NCI-H1105 treated with DMSO at 0.1 percent for 48 hours (cell line): ENCODE measurements at places on chromosomes 1 and 21.

GRCh38 chr1:75188892-75189291, 54.7 kb downstream of the LHX8 start:
- DNase-seq = no peak

- DNase-seq = peak; percentile 65
Measured at GRCh38 chr1:67532452-67533216, 102.4 kb upstream of the SERBP1 start.

DNA sequence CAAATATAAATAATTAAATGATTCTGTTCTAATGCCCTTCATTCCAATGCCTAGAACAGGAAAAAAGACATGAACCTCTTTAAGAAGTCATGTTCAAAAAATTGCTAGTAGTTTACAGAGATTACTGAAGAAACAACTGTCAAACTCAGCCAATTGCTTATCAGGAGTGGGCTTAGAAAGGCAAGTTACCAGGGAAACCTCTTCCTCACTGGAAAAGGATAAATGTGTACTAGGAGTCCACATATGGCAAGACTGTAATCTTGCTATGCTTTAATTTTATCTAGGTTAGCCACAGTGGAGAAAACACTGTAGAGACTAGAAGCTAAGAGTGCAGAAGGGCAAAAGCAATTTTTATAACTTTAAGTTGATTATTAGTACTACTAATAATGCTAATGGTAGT, 42.1 kb upstream of the DEPDC1 start:
- DNase-seq = no peak

DNA sequence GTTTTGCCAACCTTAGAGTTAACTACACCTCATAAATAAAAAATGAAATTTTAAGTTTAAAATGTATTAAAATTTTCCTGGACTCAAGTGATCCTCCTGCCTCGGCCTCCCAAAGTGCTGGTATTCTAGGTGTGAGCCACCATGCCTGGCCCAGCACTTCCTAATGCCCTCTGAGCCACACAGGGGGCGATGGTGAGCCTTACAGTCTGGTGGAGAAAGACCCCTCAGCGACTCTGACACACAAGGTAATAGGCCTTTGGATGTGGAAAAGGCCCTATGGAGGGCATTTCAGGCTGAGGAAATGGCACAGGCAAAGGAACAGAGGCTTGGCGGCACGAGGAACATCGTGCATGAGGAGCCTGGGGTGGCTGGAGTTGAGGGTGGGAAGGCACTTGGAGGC, 6.7 kb downstream of the CITED4 start:
- DNase-seq = no peak

DNA sequence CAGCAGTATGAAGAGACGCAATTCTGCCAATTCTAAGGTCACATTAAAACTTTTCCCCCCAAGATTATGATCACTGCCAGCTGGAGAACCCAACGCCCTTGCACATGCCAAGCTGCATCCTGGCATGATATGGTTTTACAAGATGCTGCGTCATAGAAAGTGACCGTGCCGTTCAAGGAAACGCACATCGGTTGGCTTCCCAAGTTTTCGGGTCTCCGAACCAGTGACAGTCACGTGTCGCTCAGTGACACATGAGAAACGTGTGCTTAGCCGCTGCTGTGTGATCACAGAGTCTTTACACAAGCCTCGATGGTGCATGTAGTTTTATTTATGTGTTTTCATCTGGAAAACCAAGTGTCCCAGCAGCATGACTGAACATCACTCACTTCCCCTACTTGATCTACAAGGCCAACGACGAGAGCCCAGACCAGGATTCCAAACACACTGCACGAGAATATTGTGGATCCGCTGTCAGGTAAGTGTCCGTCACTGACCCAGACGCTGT, 7.4 kb downstream of the SMIM1 start:
- no peak for DNase-seq

- no peak for DNase-seq
Measured at GRCh38 chr21:45241357-45241756, 46.3 kb downstream of the POFUT2 start.

DNA sequence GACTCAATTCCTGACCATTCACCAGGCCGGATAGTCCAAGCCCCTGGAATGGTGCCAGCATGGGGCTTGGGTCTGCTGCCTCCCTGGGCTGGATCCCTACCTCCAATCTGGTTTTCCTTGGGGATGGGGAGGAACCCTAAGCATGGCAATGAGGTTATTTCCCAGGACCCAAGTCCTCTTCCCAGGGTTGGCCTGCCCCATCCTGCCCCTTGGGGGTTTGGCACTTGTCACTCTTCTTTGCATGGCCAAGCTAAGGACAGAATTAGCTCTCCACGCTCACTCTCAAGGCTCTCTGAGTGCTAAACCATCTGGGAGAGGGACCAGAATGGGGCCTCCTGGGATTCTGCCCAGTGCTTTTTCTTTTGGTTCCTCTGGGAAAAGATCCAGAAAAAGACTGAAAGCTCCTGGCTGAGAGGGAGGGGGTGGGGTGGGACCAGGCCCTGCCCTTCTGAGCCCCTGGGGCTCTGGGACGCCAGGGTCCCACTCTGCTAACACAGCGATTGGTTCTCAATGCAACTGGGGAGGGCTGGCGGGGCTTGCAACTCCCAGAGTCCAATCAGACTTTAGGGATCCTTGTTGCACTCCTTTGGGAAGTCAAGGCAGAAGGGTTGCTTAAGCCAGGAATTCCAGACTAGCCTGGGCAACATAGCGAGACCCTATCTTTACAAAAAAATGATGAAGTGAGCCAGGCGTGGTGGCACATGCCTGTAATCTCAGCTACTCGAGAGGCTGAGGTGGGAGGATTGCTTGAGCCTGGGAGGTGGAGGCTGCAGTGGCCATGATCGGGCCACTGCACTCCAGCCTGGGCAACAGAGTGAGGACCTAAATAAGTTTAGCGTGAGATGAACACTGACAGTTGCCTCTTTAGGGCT, 52.7 kb downstream of the DHRS3 start:
- no peak for DNase-seq

- no peak for DNase-seq
Measured at GRCh38 chr1:234532503-234532922, 53.5 kb upstream of the TARBP1 start.

- DNase-seq = no peak
Measured at GRCh38 chr1:57116871-57117270, 151.1 kb upstream of the C8B start.

- DNase-seq = no peak
Measured at GRCh38 chr1:160460214-160460642, 59.9 kb downstream of the VANGL2 start.

DNA sequence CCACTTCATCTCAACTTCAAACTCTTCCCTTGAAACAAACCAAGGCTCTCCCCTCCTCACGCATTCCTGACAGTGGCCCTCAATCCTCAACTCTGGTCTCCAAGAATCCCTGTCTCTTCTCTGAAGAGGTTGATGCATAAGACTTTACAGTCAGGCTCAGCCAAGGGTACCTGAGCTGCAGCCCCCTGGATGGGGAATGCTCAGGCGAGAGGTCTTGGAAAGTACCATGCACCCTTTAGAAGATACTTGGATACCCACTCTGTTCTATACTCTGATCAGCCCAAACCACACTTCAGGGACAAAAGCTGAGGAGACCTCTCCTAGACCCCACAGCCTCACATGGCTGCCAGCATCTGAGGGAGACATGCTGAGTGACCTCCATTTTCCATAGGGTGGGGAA, 536 bp upstream of the PGLYRP3 start:
- DNase-seq = no peak

DNA sequence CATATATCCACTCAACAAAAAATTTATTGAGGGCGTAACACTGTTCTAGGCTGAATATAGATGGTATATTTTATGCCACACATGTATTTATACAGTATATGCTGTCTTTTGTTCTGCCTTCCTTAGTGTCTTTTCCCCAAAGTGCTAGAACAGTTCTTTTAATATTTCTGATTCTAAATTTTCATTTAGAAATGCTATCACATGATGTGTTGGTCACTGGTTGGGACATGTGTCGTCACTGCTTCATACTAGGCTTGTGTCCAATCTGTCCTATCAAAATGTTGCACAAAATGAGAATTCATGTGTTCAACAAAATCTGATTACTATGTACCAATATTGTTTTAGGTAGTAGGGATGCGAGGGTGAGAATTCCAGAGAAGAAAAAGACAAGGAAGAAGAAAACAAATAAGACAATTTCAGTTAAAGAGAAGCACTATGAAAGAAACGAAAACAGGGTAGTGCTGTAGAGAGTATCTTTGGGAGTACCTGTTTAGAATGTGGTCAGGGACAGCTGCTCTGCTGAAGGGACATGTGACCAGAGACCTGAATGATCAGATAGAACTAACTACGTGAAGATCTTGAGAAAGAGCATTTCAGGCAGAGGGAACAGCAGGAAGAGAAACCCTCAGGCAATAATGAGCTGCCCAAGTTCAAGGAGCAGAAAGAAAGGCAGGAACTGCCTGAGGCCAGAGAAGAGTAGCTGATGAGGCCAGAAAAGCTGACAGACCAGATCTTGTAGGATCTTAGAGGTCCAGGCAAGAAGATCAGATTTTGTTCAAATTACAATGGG, 1.3 kb downstream of the KMO start:
- DNase-seq = no peak

- peak; percentile 91 for DNase-seq
Measured at GRCh38 chr1:42340901-42341300, 5.9 kb upstream of the FOXJ3 start.

DNA sequence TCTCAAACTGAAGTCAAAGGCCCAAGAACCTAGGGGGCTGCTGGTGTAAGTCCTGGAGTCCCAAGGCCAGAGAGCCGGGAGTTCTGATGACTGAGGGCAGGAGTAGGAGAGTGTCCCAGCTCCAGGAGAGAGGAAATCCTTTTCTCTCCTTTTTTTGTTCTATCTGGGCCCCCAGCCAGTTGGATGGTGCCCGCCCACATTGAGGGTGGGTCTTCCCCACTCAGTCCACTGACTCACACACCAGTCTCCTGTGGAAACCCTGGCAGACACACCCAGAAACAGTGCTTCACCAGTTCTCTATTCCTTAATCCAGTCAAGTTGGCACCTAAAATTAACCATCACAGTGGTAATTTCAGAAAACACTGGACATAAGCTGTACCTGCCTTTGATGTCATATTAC, 12.7 kb upstream of the WDR26 start:
- DNase-seq = no peak

DNA sequence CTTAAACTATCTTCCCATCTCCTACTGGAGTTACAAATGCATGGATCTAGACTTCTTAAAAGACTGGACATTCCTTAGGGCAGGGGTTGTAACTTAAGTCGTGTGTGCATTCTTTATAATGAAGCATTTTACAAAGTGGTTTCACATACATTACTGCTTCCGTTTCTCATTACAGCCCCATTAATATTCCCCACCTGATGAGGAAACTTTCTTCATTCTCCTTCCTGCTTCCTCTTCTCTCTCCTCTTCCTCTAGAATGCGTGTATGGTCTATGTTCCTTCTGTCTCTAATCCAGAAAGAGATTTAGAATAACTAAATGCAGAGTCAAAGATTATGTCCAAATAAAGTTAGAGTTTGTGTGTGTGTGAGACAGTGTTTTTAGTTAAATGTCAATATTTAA, 1.8 kb upstream of the CAP1 start:
- no peak for DNase-seq
